ENCODE measurements at places on chromosomes 3 and 15.
A peak's percentile ranks its signal among the peaks of the same experiment; 100 is the strongest.

- no peak for DNase-seq
Observed at GRCh38 chr3:53844262-53845102, 1.7 kb downstream of the CHDH start.

DNA sequence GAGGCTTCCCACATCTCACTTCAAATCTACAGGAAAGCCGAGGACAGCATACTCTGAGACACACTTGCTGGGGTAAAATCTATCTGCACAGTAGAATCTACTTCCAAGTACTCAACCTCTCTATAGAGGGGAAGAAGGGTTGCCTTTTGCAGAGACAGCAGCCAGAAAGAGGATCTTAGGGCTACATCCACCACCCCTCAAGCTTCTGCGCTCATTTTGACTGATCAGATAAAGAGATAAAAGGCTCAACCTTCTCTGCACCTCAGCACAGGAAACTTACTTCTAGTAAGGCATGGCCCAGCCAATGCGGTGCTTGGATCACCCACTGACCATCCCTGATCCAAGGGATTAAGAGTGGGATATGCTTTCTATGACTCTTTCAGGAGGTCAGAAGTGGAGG lies 6.9 kb upstream of the SLC9A9 start:
- no peak for DNase-seq

DNA sequence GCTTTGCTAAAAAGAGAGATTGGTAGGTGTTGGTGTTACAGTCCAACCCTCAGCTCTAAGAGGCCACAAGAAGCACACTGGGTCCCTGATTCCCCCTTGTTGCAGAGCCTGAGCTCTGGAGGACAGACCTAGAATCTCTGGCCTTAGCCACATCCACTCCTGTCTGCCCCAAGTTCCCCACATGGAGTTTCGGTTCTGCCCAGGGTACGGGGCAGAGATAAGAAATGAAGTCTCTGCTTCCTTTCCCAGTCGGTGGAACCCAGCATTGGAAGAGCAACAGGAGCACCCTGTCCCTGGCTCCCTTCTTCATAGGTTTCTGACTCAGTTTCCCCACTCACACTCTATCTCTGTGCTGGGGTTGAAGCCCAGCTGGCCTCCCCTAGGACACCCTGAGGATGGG lies 13.2 kb downstream of the PRR23E start:
- no peak for DNase-seq

GRCh38 chr3:115218859-115219258 lies 71.8 kb upstream of the ZBTB20 start:
- DNase-seq: no peak

DNA sequence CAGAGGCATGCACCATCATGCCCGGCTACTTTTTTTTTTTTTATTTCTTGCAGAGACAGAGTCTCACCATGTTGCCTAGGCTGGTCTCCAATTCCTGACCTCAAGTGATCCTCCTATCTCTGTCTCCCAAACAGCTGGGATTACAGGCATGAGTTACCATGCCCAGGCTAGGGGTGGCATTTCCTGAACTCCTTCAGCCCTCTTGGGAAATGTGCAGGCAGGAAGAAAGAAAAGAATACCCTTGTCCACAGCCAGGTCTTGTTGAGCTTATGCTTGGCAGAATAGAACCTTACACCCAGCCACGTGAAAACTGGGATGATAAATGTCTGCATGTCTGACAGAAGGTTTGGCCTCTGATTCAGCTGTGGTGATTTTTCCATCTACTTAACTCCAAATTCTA lies 30.2 kb upstream of the SNRPN start:
- DNase-seq: no peak

DNA sequence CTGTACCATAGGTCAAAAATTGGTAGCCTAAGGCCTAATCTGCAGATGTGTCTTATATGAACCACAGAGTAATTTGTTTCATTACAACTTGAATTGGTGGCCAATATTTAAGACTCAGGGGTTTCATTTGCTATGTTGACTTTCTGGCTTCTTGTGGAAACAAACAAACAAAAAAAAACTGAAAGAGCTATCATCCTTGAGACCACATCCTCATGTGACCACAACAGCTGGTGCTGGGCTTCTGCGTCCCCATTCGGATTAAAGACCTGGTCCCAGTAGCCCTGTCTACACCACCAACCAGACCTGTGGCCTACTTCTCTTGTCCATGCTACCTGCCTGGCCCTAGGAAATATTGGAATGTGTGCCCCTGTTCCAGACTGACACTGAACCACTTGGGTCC lies 61.7 kb downstream of the STRIT1 start:
- no peak for DNase-seq

DNA sequence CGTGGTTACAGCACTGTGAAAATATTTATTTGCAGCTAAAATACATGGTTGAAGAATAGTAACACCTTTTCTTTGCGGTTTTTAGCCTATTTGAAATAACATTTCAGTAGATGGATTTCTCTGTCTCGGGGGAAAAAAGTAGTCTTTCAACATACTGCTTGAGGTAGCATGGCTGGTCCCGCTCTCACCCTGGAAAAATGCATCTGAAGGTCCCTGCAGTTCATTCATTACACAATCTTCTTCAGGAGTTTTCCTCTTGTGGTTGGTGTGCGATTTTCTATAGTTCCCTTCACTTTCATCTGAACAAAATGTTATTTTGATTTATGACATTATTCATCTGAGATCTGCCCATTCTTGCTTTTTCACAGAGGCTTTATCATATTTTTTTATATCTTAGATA lies 75.9 kb downstream of the STRIT1 start:
- DNase-seq: peak; percentile 33

DNA sequence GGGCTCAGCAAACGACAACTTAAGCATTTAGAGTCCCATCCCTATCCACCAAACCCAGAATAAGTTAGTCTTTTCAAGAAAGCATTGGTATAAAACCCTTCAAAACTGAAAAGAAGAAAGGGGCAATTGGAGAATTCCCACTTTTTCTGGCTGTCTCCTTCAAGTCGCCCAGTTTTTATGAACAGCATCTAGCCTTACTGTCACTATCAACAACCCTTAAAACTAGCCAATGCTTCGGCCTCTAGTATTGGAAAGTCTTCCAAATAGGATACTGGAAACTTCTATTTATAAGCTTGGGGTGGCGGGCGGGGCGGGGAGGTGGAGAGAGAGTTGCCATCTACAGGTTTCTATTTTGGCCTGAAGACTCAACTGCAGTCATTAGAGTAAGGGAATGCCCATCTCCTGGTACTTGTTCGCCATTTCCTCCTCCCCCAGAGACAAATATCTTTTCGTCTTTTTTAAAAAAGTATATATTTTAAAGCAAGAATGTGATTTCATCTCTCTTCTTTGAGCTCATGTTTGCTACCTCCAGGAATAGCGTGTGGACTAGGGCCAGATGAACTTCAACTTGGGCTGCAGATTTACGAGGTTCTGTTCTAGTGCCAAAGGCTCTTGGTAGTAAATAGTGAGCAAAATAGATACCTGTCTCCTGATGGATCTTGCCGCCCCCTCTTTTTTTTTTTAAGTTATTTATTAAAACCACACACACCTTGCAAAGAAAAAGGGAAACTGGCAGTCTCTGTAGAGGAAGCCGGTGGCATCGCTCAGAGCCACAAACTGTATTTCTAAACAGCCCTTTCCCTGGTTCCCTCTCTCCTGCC lies 2.7 kb downstream of the BCL6 start:
- no peak for DNase-seq

- DNase-seq: no peak
Observed at GRCh38 chr3:12289524-12289923, 654 bp downstream of the PPARG start.

- no peak for DNase-seq
Observed at GRCh38 chr3:49790626-49791411, 4.5 kb upstream of the IP6K1 start.

DNA sequence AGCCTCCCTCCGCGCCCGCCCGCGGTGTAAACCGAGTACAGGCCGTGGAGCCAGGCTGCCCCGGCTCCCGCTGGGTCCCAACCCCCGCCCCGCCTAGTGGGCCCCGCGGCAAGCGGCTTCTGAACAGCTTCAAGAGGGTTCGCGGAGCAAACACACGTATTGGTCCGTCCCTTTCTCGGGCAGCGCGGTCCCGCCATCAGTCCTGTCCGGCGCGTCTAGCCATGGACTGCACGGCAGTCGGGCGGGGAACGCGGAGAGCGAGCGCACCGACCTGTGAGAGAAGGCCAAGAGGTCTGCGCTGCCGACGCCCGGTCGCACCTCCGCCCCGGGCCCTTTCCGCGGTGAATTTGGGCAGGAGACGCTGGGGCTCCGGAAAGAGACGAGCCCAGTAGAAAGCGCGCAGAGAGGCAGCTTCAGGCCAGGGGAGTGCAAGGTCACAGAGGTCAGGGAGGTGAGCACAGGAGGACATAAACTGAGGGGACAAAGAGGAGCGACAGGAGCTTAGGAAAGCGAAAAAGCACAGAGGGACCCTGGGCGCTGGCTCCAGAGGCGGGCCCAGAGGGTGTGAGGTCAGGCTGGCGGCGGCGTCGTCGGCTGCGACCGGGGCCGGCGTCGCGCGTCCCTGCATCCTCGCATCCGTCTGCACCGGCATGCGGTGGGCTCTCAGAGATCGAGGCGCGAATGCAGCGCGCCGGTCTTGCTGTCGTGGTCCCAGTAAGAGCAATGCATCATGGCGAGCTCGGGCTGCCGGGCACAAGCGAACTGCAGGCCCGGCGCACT lies 1.8 kb downstream of the FOXL2 start:
- DNase-seq: no peak

GRCh38 chr3:155995525-155996370 lies 124.6 kb upstream of the KCNAB1 start:
- peak; percentile 30 for DNase-seq

DNA sequence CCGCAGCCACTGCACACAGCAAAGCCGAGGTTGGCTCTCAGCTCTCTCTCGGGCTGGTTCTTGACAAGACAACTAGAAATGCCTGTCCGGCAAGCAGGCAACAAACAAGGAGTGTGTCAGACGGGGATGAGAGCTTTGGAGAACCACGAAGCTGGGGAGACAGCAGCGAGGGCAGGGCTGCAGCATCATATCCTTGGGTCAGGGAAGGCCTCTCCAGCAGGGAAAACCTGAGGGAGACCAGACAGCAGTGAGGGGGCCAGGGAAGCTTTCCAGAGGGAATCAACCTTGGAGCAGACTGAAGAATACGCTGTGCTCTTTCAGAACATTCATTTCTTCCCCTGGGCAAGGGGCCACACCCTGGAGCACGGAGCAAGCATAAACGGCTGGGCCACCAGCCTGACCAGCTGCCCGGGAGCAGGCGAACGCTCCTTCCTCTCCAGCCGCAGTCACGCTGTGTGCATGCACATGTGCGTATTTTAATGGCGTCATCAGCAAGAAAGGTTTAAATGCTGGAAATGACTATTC lies 58.7 kb downstream of the CHSY1 start:
- DNase-seq: no peak

DNA sequence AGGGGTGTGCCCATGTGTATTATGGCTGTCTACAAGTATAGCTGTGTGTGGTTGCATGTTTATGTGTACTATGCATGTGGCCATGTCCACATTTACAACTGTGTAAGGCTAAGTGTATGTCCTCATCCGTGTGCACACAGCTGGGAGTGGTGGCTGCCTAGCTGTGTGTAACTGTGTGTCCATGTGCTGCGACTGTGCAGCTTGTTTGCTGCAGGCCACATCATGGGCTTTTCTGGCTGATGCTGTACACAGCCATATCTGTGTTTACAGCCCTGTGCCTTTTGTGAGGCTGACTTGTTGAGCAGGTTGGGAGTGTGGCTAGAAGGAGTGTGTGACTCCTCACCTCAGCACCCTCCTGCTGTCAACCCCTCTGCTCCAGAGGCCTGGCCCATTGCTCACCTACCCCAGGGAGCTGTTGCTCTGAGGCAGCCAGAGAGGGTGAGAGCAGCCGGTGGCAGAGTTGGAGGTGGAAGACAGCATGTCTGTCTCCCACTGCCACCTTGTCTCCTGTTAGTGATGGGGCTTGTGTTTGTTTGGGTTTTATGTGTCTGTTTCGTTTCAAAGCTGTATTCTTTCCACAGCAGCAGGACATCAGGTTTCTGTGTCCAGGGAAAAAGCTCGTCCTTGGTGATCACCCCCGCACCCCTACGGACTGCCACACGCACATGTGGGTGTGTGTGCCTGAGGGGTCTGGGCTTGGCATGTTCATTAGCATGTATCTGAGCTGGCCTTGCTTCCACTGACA lies 1.4 kb upstream of the GRM2 start:
- DNase-seq: no peak

DNA sequence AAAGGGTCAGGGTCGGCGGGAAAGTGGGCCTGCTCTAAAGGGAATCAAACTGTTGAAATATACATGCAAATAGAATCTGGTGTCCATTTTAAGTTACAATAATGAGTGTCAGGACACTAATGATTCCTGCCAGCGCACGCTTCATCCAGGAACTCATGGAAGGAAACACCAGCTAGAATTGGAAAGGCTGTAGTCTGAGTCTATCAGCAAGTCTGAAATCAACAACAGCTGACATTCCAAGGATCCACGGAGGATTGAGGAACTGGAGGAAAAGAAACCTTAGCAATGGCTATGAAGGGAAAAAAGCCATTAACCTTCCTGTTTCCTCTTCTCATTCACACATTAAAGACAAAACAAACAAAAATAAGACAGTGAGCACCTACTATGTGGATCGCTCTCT lies 1063.1 kb downstream of the NTRK3 start:
- DNase-seq: no peak

GRCh38 chr3:157311633-157312375 lies 124.8 kb upstream of the PTX3 start:
- DNase-seq: peak; percentile 96

DNA sequence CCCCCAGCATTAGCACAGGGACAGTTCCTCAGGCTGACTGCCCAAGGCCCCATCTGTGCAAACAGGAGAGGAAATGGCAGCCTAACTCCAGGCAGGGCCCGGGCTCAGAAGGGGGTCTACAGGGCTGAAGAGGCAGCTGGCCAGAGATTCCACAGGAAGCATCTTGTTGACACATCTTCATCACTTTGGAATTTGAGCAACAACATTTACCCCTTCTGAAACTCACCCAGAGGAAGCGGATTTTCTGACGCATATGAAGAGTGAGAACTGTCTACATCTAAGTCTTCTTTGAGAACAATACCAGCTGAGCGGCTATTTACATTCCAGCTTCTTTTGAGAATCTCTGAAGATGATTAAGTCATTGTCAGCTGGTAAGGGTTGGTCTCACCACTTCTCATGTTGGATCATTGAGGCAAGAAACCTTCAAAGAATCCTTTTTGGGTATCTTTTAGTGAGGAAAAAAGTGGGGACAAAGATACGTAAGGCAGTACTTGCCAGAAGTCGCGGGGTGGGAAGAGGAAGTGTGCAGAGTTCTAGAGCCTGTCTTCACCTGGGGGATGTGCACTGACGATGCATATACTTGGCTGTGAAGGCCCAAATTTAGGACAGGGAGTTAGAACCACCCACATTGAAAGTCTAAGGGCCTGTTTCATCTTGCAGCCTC lies 25.4 kb upstream of the SRP14 start:
- peak; percentile 62 for DNase-seq

GRCh38 chr3:43190670-43191069 lies 84.8 kb upstream of the POMGNT2 start:
- DNase-seq: no peak

DNA sequence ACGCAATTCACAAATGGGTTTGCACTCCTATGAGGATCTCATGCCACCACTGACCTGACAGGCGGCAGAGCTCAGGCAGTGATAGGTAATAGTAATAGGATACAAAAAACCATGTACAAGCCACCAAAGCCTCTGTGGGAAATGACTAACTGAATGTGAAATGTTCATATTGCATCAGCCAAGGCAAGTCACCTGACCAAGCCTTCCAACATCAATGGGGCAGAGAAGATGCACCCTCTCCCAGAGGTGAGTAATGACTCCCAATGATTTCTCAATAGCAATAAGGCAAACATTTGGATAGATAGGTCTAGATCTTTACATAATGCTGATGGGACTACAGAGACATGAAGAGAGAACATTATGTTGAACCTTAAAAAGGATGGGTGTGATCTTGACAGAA lies 14.9 kb downstream of the CNTN3 start:
- no peak for DNase-seq
